ENCODE measurements at places on chromosomes 7 and 10.

DNA sequence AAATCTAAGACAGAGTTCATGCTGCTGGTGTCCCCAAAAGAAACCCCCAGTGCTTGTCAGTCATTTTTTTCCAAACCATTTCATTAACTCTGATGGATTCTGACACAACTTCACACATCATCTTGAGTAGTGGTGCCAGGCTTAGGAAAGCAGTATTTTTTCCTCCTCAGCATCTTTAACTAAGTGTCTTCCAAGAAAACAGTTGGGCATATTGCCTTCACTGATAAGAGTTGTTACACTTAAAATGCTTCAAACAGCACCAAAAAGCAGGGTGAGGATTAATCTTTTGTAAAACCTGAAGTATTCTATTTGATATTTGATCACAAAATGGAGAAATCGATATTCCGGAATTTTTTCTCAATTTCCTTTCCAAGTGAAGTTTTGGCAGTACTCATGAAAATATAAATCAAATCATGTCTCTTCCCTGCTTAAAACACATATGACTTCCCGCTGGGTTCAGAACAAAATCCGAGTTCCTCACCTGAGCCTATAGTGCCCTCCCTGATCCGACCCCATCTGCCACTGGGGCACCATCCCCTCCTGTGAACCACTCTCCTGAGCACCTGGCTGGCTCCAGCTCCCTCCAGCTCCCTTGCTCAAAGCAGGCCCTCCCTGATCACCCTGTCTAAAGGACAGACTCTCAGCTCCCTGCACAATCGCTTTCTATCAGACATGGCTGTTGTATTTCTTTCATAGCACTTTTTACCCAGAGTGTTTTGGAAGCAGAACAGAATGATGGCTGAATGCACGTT, 61.6 kb downstream of the CYTH3 start:
- no peak for DNase-seq

GRCh38 chr10:4359003-4359402, 467.0 kb upstream of the AKR1E2 start:
- DNase-seq: peak; percentile 21

GRCh38 chr10:103969857-103970627, 3.1 kb downstream of the SLK start:
- no peak for DNase-seq

DNA sequence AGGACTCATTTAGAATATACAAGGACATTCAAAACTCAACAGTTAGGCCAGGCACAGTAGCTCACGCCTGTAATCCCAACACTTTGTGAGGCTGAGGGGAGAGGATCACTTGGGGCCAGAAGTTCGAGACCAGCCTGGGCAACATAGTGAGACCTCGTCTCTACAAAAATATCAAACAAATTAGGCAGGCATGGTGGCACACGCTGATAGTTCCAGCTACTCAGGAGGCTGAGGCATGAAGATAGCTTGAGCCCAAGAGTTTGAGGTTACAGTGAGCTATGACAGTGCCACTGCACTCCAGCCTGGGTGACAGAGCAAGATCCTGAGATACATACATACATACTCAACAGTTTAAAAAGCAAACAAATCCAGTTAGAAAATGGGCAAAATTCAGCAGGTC, 44.9 kb downstream of the GNA12 start:
- DNase-seq: no peak

GRCh38 chr7:146359176-146359575, 242.6 kb downstream of the CNTNAP2 start:
- DNase-seq: no peak

DNA sequence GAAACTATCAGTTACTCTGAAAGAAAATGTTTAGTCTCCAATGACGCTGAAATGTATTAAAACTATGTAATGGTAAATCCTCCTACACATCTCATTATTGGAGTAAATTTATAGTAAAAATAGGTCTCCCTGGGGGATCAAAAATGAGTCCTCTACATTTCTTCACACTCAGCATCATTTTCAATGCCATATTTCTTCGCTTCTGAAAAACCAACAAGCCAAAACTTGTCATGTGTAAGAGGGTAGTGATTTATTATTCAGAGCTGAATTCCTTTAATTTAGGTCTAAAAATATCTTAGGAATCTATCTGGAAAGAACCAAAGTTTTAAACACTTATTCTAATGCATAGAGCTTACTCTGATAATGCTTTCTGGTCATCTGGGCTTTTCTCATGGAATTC, 3.0 kb downstream of the PDK4 start:
- DNase-seq: no peak

All from WTC11 (cell line).